ENCODE measurements at places on chromosomes 1 and 21. TPM values are rescaled to one million over a fixed set of nuclear protein-coding genes. Genes with fewer than 3 reads are reported as not detected.

USF1 gene
- total RNA-seq, result 46.5 TPM

ARHGEF16 gene
- total RNA-seq, result not detected

FMO5 gene
- 0.12 TPM for total RNA-seq

FNDC5 gene
- total RNA-seq, result not detected

DNA sequence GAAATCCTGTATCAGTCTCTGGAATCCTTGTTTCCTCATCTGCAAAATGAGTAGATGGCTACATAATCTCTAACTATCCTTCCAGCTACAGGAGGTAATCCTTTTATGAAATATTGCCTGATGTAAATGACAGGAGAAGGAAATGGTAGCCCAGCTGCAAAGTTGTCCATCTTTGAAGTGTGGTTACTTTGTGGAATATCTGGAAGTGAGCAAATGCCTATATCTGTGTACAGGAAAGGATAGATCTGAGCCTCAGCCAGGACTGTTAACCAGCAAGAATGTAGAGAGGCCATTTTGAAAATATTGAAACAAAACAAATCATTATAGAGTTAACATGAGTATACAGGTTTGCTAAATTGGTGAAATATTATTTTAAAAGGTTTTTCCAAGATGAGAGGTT, 74.8 kb upstream of the BMP8A start:
- no peak overlapping the region for H3K4me3 ChIP-seq
- H3K4me1 ChIP-seq, result peaks cover 20% of the 10 kb centered on the region
- peaks cover 22% of the 10 kb centered on the region for H3K36me3 ChIP-seq
- H3K27ac ChIP-seq, result no peak overlapping the region

- no peak overlapping the region for H3K27ac ChIP-seq
- no peaks in the 10 kb centered on the region for H3K27me3 ChIP-seq
- H3K4me1 ChIP-seq, result peaks cover 5% of the 10 kb centered on the region
- no peaks in the 10 kb centered on the region for H3K36me3 ChIP-seq
- H3K4me3 ChIP-seq, result no peak overlapping the region
- DNase-seq, result no peak
These were observed 29.5 kb downstream of the RAP1GAP start for GRCh38 chr1:21639594-21640041.

- H3K27ac ChIP-seq, result peak overlapping the region; percentile 72
- no peak overlapping the region for H3K4me3 ChIP-seq
These were observed 6.9 kb upstream of the S100A2 start for GRCh38 chr1:153572569-153573015.

DNA sequence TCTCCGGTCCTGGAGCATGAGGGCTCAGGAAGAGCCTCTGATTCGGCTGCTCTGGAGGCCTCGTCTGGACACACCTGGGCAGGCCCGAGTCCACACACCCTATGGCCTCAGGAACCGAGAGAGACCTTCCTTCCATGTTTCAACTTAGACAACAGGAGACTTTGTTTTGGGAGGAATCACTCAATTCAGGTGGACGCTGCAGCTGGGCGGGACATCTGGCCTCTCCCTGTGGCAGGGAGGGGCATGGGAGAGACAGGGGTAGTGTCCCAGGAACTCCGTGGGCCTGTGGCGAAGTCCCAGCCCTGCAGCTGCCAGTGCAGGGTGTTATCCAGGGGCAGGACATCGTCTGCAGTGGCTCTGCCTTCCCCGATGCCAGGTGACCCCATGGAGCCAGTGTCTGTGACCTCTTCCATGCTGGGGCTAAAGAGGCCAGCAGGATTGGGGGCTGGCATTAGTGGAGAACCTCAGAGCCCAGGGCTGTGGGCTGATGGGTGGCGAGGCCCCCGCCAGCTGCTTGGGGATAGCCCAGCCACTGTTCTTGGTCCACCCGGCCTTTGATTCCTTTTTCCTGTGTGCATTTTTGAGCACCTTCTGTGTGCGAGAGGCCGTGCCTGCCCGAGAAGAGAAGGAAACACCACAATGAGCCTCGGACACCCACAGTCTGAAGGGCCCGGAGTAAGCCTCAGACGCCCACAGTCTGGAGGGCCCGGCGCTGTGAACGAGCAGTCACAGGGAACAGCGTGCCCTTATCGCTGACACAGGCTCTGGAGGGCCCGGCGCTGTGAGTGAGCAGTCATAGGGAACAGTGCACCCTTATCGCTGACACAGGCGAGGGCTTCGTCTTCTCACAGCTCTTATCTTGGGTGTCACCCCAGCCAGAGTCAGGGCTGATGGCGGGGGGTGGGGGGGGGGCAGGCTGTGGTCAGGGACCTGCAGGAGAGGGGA, 6.2 kb downstream of the COL18A1 start:
- peaks cover 2% of the 10 kb centered on the region for H3K4me1 ChIP-seq
- peaks cover 11% of the 10 kb centered on the region for H3K27me3 ChIP-seq
- H3K27ac ChIP-seq, result no peak overlapping the region
- H3K4me3 ChIP-seq, result no peak overlapping the region
- no peak for DNase-seq

DNA sequence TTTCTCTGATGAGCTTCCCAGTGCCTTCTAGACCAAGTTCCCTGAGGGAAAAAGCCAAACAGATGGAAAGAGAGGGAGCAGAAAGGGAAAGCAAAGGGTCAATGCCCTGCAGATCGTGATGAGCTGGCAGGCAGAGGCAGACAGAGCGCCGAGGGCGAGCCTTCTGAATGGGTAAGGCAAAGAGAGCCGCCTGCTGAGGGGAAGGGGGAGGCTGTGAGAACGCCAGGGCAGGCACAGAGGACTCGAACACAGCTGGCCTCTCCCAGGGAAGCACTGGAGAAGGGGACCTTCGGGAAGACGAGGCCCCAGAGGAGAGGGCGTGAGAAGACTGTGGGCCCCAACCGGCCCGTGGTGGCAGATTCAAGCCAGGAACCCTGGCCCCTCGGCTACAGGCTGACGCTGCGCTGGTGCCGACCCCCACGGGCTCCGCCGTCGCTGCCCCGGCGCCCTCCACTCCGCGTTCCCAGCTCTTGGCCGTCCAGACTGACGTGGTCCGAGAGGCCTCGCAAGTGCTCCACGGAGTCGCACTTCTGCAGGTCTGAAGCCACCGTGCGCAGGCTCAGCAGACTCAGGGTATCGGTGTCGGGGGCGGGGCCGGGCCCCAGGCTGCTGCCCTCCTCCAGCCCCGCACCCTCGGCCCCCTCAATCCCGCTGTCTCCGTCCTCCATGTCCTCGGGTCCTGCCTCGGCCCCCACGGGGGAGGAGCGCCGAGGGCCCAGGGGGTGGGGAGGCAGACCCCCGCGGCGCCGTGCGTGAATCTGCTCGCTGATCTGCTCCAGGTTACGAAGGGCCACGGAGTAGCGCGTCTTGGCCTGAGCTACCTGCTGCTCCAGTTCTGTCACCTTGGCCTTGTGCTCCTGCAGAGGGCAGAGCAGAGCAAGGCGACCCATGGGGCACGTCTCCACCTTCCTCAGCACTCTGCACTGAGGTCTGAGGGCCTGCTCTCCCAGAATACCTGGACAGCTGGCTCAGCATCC, 13.9 kb downstream of the SH3BP5L start:
- no peak for DNase-seq
- H3K4me1 ChIP-seq, result peaks cover 18% of the 10 kb centered on the region
- H3K27ac ChIP-seq, result no peak overlapping the region
- H3K36me3 ChIP-seq, result peaks cover 38% of the 10 kb centered on the region
- no peak overlapping the region for H3K4me3 ChIP-seq

- peak; percentile 96 for DNase-seq
- peak overlapping the region; percentile 94 for H3K27ac ChIP-seq
- H3K27me3 ChIP-seq, result peaks cover 20% of the 10 kb centered on the region
- H3K36me3 ChIP-seq, result peaks cover 15% of the 10 kb centered on the region
These were observed 832 bp downstream of the CCSAP start for GRCh38 chr1:229341774-229342655.

- DNase-seq, result no peak
- H3K4me3 ChIP-seq, result peak overlapping the region; percentile 47
- H3K27me3 ChIP-seq, result peaks cover 25% of the 10 kb centered on the region
- peaks cover 14% of the 10 kb centered on the region for H3K36me3 ChIP-seq
- no peaks in the 10 kb centered on the region for H3K4me1 ChIP-seq
- H3K27ac ChIP-seq, result no peak overlapping the region
These were observed 44.8 kb upstream of the TADA1 start for GRCh38 chr1:166920561-166921475.

All from activated CD4-positive, alpha-beta T cell treated with anti-CD3 and anti-CD28 coated beads, Interleukin-2, amount 10 ng/mL, durations not matched to agents 24 days and 14 days (primary cell).